ENCODE measurements at places on chromosomes 11 and 22.

- no peak for DNase-seq
Observed at GRCh38 chr11:16936643-16937042, 77.6 kb downstream of the PLEKHA7 start.

GRCh38 chr11:133072378-133072777, 459.9 kb downstream of the OPCML start:
- DNase-seq: no peak

DNA sequence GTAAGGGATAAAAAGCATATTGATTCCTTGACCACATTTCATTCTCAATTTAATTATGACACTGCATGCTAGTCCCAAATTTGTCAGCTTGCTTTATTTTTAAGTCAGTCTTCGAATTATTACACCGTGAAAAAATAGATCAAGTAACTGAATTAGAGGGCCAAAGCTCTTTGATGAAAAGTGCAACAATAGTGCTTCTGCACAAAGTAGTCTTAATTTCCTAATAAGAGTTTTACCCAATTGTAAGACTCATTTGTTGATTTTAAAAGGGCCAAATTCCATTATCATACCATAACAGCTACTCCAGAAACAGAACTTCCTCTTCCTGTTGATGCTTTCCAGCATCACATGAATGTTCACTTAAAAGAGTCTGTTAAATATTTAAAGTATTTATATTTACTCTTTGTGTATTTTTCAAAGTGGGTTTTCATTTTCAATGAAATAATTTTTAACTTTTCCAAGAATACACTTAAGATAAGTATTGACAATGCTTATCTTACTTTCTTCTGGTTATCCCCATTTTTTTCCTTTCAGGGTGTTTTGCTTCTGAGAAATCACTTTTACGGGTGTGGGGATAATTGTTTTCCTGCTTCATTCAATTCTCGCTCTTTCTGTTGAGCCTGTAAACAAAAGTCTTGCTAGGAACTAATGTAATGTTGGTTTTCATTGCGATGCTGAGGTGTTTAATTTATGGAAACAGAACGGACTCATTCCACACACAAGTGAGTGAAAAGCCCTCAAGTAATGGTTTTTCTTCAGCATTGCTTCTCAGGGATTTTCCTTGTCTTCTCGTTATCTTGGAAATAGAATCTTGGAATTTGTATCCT, 2.1 kb downstream of the ARHGEF12 start:
- no peak for DNase-seq

GRCh38 chr11:1918436-1919315, 827 bp upstream of the TNNT3 start:
- peak; percentile 41 for DNase-seq

DNA sequence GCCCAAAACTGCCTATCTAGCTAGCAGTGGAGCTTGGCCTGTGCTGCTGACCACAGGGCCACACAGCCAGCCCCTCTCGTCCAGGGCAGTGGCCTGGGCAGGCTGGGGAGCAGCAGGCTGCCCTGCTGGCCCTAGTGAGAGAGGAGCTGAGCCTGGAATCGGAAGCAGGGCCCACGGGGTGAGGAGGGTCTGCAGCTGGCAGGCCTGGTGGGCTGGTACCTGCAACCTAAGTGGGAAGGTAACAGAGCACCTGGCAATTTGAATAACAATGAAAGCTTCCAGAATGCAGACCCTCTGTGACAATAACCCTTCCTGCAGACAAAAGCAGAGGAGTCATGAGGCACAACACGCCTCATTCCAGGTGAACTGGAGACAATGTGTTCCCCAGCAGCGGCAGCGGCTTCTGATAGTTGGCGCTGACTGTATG, 31.8 kb upstream of the RFPL3 start:
- DNase-seq: no peak

- DNase-seq: no peak
Observed at GRCh38 chr11:2214527-2215229, 43.1 kb upstream of the TH start.

GRCh38 chr11:104086621-104087020, 50.2 kb downstream of the DDI1 start:
- DNase-seq: no peak

DNA sequence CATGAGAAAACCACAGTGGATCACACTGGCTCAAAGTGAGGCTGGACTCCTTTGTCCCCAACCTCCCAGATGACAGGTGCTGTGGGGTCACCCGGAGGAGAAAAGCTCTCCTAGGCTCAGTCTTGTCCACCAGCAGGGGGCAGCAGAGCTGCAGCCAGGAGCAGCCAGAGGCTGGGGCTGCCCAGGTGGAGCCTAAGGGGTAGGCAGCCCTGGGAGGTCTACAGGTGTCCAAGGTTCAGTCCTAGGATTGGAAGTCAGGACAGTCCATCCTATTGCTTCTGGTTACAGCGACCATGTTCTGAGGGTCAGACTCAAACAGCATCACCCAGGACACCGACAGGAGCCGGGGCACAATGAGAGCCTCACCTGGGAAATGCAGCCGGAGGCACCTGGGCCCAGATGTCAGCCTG, 77.6 kb upstream of the IGLL5 start:
- no peak for DNase-seq
